ENCODE measurements at places on chromosomes 7 and 10.

GRCh38 chr7:64636386-64636785 lies 29.5 kb upstream of the ZNF107 start:
- no peak for DNase-seq

DNA sequence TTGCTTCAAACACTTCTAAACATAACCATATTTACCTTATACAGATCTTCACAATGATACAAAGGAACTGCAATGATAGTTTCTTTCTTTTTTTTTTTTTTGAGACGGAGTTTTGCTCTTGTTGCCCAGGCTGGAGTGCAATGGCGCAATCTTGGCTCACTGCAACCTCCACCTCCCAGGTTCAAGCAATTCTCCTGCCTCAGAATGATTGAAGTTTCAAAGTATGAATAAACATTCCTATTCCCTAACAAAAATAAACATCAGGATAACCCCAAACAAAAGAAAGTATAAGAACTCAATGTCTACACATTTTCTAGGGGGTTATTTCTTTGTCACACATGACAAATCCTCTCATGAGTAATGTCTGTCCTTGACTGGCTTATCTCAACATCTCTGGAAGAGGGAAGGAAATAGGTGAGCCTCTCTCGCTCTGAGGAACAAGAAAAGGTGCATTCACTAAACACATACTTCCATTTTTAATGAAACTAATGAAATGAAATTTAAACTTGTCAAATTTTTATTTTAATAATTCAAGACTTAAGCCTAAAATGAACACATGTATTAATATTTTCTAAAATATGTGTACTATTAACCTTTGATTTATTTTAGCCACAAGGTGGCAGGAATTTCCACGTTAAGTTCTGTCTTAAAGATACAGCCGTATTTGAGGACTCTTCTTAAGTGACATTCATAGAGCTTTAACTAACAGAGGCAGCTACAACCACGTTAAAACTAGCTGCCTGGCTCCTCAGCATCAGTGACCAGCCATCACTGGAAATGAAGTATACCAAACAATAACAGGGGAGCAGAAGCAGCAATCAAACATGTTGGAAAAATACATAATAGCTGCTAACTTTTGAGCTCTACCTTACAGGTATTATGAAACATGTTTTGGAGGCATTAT lies 58.3 kb downstream of the MALSU1 start:
- DNase-seq, result no peak

- no peak for DNase-seq
Measured at GRCh38 chr10:124612611-124613498, 131.3 kb downstream of the FAM53B start.

- no peak for DNase-seq
Measured at GRCh38 chr10:106582291-106582690, 582.2 kb downstream of the SORCS1 start.

GRCh38 chr10:3452173-3452626 lies 279.6 kb upstream of the PITRM1 start:
- DNase-seq, result no peak

GRCh38 chr10:7409045-7409731 lies 1.6 kb downstream of the SFMBT2 start:
- DNase-seq, result no peak

DNA sequence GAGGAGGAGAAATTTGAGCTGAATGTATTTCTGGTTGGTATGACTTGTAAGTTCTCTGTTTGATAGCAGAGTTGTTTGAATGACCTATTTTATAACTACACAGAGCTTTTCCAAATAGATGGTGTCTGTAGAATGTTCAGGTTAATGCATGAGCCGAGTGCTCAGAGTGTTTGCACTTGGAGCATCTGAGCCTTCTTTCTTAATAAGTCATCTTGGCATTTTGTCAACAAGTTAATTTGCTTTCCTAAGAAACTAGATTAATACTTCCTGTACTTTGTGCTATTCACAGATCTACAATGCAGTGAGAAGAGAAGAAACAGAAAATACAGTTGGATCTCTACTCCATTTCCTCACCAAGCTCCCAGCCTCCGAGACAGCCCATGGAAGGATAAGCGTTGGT lies 138.2 kb downstream of the PLCE1 start:
- DNase-seq, result no peak

- DNase-seq, result no peak
Measured at GRCh38 chr7:156919132-156919713, 26.2 kb upstream of the LMBR1 start.

GRCh38 chr10:7436490-7437100 lies 25.8 kb upstream of the SFMBT2 start:
- no peak for DNase-seq

- no peak for DNase-seq
Measured at GRCh38 chr10:102421757-102422512, 1.3 kb downstream of the FBXL15 start.

DNA sequence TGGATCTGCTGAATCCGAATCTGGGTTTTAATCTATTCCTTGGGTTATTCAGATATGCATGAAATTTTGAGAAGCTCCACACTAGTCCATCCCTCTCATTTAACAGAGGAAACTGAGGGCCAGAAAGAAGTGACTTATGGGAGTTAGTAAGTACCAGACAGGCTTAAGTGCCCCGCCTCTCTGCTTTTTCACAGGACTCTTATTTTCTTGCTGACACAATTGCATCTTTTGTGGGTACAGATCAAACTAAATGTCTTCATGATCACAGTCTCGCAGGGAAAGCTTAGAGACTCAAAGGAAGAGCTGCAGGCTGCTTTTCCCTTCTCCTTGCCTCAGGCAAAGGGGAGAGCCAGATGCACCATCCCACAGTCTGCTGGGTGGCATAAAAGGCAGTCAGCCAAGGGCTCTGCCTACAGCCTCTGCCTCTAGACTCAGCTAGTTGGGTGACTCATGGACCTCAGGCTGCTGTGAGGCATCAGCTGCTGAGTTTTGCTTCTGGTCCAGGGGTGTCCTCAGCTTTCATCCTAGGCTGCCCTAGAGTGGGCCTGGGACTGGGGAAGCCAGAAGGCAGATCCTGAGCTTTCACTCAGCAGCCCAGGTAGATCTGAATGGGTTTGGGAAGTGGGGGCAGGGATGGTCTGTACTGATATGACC lies 11.6 kb downstream of the GOLGA7B start:
- DNase-seq, result no peak

DNA sequence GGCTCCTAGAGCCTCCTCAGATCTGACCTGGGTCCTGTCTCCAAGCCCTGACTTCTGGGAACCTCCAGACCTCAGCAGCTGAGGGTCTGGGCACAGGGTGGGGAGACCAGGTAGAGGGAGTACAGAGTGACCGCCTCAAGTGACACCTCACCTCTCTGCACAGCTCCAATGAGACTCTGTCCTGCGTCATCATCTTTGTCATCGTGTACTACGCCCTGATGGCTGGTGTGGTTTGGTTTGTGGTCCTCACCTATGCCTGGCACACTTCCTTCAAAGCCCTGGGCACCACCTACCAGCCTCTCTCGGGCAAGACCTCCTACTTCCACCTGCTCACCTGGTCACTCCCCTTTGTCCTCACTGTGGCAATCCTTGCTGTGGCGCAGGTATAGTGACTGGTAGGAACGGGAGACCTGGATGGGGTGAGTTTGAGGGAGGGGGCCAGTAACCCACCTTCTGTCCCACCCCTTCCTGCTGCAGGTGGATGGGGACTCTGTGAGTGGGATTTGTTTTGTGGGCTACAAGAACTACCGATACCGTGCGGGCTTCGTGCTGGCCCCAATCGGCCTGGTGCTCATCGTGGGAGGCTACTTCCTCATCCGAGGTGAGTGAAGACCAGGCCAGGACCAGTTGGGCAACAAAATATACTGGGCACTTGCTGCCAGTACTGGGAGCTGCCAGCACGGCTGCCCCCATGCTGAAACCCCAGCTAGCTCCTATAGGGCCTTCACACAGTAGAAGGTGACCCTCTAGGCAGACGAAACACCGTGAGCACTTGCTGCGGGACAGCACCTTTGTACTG lies 17.8 kb downstream of the SMO start:
- DNase-seq, result no peak

DNA sequence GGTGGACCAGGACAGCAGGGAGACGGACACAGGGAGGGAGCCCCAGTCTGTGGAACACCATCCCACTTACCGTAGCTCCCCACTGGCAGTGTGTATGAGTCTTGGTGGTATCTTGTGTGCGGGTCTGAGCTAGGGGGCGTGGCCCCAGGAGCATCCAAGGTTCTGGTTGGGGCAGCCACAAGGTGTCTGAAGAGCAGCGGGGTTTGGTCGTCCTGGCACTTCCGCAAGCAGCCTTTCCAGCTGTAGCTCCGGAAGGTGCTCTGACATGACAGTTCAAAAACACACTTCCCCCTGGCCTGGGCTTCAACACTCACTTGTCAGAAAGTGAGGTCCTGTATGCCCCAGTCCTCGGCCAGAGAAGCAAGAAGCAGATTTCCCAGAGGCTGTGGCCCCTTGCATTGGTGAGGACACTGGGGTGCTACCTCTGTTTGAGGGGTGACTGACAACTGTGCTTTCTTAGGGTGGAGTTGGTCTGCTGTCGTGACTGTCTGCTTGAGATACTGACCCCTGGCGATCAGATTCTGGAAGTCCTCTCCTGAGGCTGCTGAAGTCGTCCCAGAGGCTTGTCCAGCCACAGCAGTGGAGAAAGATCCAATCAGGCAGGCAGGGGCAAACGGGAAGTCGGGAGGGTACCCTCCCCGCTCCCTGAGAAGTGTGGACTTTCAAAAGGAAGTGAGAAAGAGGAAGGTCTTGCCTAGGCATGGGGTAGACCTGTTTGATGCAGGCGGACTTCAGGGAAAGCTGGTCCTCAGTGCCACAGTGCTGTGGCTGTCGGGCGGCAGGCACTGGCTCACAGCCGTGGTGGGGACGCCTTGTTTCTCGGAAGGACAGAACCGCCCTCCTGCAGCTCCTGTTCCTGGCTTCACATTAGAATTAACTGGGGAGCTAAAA lies 51.4 kb upstream of the PFKFB3 start:
- DNase-seq, result no peak

DNA sequence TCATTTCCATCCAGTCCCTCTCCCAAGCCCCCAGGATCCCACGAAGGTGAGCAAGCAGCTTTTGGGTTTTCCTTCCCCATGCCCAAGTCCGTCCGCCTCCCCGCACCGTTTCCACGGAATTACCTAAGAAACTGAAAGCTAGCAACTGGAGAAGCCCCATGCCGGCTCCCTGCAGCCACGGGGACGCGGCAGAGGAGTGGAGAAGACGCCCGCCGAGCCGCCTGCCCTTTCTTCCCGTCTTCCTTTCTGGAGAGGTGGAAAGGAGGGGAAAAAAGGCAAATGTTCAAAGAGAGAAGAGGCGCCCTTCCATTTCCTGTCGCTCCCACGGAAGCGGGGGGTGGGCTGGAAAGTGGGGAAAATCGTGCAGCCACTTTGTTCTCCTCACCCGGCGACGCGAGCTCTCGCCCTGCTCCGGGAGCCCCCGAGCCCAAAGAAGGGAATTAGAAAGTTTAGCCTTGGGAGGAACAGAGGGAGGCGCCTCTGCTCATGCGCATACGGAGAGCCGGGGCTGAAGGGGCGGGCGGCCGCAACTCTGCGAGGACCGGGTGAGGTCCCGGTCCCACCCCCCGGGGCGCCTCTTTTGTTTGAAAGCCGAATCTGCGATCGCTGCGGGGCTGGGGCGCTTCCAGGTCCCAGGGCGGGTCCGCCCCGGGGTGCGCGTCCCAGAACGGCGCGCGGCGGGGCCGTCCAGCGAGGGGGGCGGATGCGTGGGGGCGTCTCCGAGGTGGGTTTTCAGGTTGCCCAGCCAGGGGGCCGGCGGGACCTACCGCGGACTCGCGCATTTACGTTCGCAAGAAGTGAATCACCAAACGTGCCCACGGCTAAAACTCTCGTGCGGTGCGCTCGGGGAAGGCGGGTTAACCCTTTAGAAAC lies at the start of gene LAMB1:
Gene LAMB1, minus strand, starts transcription at position 436 of the 873 bp plus-strand sequence. Its CDS starts 276 bp downstream, at position 160.
- no peak for DNase-seq

DNA sequence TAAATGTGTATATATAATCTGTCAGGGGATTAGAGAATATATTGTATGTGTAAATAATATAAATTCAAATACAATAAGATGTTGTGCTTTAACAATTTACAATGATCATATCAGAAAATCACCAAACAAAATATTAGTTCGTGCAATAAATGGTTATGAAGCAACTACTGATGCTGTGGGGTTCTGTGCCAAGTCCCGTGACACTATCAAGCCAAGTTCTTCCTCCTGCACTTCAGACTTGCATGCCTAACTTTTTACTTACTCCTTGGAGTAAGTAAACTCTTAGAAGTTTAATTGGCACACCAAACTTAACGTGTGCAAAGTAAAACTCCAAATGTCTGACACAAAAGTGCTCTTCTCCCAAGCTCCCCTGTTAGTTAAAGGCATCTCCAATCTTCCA lies 26.5 kb upstream of the TMEM254 start:
- DNase-seq, result no peak

DNA sequence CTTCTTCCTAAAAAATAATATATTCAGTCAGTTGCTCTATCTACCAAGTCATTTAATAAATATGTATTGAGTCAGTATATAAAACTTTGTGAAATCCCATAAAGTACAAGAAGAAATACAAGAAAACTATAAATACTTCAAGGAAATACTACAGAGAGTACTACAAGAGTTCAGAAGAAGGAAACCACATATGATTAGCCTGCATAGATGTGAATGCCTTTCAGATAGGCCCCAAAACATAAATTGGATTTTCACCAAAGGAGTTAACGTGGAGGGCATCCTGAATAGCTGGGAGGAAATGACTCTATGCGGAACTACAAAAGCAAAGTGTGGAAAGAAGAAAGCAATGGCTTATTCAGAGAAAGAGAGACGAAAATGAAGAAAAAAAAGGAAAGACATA lies 120.1 kb downstream of the LRRN3 start:
- DNase-seq, result no peak

DNA sequence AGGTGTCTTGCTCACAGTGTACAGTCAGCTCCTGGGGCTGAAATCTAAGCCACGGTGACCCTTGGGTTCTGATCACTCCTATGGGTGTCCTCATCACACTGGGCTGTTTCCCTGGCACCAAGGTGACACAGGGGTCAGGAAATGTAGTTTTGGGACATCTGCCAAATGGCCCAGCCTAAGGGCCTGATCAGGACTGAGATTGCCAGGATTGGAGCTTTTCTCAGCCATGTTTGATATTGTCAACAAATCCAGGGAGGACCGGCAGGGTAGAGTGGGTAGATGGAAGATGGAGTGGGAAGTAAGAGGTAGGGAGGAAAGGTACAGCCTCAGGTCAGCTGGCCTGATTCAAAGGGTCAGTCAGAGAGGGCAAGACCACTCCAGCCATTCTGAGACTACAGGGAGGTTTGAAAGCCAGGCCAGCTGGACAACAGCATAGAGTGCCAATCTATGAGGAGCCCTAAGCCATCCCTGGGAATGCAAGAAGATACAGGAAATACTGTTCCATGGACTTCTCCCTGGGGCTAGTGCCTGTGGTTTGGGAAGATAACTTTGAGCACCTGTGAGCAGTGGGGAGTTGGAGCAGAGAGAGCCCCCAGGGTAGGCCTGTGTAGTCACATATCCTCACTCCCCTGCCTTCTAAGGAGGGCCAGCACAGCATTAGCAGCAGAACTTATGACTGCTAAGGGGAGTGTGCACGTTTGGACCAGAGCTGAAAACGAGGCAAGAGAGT lies 377.3 kb upstream of the ZMIZ1 start:
- DNase-seq, result no peak

- DNase-seq, result no peak
Measured at GRCh38 chr10:28434063-28434462, 98.9 kb upstream of the WAC start.

DNA sequence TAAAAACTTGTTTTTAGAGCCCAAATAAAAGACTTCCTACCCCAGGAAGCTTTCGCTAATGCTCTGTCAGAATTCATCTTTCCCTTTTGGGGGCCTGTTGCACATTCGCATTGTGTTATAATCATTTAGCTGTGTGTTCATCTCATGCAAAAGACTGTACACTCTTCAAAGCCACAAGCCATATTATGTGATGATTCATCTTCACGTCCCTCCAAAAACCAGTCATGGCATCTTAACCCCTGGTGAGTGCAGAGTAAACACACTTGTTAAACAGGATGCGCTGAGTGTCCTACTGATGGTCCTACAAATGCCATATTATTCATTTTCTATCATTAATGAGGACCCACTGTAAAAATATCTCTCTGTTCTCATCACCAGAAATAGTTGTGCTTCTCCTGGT lies 235.4 kb downstream of the KIAA1217 start:
- no peak for DNase-seq
